ENCODE measurements at places on chromosomes 7 and 10.

- no peak for DNase-seq
These were observed 10.2 kb downstream of the MLXIPL start for GRCh38 chr7:73613954-73614735.

- no peak for DNase-seq
These were observed 47.8 kb downstream of the NPTX2 start for GRCh38 chr7:98664882-98665281.

GRCh38 chr10:13661256-13661655, 74.5 kb downstream of the PRPF18 start:
- no peak for DNase-seq

DNA sequence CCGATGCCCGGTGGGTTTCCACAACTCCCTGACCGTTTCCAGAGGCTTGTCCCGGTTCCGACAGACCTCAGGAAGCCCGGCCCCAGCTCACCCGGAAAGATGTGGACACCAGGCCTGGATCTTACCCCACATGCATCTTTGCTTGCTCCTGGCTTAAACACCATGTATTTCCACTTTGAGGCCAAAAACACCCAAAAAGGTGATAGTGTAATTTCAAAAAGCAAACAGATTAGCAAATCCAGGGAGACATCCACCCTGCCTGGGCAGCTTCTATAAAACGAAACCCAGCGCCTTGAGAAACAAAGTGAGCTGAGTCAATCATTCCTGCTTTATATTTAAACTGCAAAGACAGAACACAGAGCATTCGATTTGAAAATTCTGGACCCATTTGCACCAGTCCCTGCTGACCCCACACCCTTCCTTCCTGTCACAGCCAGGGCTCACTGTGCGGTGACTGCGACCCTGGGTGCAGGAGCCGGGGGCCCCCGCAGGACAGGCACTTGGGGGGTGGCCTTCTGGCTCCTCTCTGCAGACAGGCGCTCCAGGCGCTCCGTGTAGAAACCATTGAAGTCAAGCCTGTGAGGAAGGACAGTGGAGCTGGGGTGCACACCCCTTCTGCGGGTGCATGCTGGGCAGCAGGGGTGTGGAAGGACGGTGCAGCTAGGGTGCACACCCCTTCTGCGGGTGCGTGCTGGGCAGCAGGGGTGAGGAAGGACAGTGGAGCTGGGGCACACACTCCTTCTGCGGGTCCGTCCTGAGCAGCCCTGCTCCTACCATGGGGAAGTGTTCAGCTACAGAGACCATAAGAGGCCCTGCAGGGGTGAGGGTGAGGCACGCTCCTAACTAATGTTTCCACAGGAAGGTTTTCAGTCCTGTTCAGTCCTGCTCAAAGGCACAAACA, 2.9 kb upstream of the ADAM8 start:
- DNase-seq: no peak

GRCh38 chr7:38016567-38016966, 96.1 kb downstream of the EPDR1 start:
- DNase-seq: no peak

GRCh38 chr7:70060298-70061068, 462.2 kb downstream of the AUTS2 start:
- DNase-seq: peak; percentile 53

All from NCI-H69 (cell line).